ENCODE measurements at places on chromosomes 7 and 10.

DNA sequence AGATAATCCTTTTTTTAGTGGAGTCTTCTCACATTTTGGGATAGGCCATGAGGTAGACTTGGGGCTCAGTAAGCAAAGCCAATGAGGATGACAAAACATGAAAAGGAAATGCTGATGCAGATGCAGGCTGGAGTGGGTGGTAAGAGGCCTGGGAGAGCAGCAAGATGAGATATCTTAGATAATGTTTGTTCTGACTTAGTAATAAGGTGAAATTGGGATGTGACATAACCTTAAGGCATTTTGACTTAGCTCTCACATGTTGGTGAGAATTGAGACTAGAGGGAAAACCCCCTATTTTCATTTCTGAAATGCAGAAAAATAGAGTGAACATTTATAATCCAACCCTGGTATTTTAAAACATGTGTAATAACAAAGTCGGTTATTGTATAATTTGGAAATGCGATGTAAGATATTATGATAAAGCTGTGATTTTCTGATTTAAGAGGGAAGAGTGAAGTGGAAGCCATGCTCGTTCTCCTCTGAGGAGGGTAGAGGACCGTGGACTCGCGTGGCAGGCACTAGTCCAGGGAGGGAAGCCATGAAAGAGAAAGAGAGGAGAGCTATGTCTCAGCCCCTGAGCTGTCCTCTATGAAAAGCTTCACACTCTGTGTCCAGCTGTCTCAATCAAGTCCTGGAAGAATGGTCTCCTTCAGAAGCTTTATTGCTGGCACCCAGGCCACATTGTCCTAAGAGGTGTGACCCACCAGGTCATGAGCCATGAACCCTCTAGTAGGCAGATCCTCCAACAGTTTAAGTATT is 57.3 kb downstream of the ST7 start:
- DNase-seq: no peak

DNA sequence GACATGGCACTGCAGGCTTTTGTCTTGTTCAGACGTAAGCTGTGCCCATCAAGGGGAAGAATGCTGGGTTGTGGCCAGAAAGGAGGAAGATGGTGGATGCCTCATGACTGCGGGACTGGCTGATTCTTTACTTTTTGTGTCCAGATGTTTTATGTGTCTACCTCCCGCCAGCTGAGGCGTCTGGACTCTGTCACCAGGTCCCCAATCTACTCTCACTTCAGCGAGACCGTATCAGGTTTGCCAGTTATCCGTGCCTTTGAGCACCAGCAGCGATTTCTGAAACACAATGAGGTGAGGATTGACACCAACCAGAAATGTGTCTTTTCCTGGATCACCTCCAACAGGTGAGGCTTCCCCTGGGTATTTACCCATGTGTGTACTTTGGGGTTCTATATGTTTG is 53.5 kb downstream of the ABCC2 start:
- no peak for DNase-seq

GRCh38 chr7:91267171-91267955 is 3.1 kb downstream of the FZD1 start:
- DNase-seq: no peak

GRCh38 chr7:3533040-3533439 is 232.0 kb downstream of the SDK1 start:
- DNase-seq: no peak

DNA sequence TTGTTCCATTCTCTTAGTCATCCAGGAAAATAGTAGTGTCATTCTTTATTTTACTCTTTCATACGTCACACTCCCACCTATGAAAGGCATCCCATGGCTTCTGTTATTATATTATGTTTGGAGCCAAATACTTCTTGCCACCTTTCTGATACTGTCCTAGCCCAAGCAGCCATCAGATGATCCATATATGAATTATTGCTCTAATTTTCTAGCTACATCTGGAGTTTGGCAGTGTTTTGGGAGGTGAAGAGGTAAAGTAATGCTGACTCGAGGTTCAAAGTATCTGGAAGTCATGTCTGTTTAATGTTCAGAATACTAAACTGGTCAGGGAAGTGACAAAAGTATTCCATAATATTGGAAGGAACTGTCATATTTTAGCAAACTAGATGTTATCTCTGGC is 362.5 kb downstream of the GPR37 start:
- DNase-seq: no peak

- DNase-seq: no peak
Observed at GRCh38 chr7:139626817-139627216, 103.3 kb downstream of the CLEC2L start.

GRCh38 chr7:27395626-27396025 is 153.0 kb downstream of the EVX1 start:
- DNase-seq: no peak

DNA sequence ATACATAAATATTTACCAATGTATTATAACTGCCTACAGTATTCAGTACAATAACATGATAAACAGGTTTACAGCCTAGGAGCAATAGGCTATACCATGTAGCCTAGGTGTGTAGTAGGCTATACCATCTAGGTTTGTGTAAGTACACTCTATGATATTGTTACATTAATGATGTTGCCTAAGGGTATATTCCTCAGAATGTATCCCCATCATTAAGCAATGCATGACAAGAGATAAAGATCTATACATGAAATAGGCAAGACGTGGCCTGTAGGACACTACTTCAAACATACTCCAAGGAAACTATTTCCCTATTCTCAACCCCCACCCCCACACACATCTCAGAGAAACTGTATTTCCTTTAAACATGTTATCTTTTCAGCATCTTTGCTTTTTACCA is 15.3 kb upstream of the ADAM22 start:
- DNase-seq: peak; percentile 9
